DMS153 (cell line): ENCODE measurements at places on chromosomes 11 and 22.

DNA sequence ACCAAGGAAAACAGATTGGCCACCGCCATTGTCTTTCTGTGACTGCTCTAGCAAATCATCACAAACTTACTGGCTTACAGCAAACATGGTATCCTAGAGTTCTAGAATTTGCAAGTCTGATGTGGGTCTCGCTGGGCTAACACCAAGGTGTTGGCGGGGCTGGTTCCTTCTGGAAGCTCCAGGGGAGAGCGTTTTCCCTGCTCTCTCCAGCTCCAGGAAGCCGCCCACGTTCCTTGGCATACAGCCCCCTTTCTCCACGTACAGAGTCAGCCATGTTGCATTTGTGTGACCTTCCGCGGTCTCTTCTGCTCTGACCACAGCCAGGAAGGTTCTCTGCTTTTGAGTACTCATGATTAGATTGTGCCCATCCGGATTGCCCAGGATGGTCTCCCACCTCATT lies 27.5 kb downstream of the TBC1D22A start:
- DNase-seq, result no peak

DNA sequence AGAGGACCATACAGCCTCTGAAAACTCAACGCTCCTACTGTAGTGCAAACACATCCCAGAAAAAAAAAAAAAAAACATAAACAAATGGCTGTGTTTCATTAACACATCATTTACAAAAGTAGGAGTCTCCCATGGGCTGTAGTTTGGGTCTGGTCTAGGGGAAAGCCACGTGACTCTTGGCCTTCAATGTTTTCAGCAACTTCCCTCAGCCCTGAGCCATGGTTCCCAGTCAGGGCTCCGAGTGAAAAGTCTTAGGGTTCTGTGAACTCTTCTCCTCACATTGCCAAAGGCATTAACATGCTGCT lies 58.5 kb downstream of the CSNK2A3 start:
- no peak for DNase-seq

DNA sequence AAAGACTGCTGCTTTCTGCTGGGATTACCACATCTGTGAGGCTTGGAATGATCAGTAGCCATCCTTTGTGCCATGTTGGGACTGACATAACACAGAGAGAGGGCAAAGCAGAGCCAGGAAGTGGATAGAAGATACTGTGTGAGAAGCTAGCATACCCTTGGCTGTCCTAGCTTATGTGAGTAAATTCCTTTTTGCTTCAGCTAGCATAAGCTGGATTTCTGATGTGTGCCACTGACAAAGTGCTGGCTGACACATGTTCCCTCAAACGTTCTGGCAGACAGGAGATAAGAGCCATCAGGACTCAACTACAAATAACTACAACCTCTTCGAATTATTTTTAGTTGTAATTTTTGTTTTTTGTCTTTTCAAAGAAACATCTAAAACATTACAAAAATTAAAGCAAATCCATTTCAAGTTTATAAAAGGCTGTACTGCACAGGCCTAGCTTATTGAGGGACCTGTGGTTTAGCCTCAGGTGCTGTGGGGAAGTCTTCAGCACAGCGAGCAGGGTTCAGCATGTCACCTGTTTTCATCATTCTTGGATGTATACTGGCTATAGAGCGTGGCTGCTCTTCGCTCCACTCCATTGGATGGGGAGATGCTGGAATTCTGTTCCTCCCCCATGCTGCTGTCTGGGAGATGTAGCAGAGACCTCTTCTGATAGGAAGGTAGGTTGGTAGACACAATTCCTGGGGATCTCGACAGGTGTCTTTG lies 120.9 kb downstream of the SWAP70 start:
- DNase-seq, result no peak

DNA sequence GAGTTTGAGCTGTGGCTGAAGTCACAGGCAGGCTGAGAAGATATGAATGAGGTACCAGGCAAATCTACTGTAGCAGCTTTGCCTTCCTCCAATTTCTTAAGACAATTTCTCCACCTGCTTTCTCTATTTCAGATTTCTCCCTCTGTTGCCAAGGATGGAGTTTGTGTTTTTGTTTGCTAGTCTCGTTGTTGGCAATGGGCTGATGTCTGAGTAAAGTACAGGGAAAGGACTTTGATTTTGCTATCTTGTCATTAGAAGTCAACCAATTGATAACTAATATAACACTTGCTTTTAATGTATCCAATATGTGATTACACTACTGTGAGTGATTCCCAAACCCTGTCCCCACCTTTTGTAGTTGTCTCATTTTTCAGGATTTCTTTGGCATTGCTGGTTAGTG lies 40.1 kb upstream of the RRAS2 start:
- no peak for DNase-seq

DNA sequence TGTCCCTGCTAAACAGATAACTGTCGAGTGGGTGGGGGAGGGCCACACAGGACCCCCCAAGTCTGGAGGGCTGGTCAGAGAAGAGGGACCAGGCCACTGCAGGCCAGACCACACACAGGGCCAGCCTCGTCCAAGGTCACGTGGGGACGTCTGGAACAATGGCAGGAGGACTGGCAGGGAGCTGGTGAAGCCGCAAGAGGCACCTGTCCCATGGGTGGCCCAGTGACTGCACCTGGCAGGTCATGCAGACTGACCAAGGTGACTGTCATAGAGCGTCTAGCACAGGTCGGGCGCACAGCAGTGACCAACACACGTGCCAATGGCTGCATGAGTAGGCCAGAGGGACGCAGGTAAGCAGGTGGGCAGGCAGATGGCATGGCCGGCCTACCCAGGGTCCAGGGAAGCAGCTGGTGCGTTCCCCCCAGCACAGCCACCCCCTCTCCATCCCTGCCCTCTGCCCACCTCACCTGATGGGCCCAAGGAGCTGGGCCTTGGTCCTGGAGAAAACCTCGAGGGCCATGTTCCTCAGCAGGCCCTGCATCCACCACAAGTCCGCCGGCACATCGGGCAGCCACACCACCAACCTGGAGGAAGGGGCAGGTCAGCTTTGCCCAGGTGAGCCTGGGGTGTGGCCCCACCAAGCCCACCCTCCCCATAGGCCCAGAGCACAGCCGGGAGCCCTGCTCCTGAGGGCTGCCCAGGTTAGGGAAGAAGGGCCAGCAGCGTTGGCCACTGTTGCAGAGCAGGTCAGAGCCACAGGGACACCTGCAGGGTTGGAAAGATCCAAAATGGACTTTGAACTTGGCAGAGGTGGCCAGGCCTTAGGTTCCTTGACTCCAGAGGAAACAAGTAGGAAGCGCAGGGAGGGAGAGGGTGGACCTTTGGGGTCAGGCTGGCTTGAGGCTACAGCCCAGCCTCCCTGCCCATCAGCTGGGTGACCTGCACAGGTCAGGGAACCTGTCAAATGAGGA lies 10.4 kb downstream of the PNPLA5 start:
- no peak for DNase-seq

DNA sequence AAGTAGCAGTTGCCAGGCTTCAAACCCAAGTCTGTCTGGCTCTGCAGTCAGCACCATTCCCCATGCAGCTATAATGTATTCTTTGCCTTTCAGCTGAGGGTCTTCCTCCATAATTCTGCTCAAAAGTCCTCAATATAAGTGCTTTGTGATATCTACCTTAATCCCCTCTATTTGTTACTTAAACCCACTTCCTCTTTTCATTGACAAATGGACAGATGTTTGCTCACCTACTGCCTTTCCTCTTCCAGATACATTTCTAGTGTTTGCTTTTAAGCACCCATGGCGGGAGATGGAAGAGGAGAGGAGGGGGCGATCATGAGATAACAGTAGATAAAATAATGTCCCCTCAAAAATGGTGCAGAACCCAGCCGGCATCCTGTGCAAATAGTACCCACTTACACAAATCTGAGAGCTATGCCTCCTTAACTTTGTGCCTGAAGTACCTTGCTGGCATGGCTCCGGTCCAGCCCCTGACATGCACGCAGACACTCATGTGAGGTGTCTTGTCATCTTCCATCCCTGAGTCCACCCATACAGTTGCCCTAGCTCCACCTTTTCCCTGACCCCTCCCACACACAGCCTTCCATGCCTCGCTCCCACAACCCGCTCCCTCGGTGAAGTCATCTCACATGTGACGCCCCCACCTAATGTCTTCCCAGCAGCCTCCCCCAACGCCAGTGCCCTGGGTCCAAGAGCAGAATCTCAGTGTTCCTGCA lies 109.6 kb downstream of the TRIM29 start:
- peak; percentile 24 for DNase-seq

- peak; percentile 5 for DNase-seq
These were observed 17.5 kb downstream of the RELT start for GRCh38 chr11:73393479-73394415.

DNA sequence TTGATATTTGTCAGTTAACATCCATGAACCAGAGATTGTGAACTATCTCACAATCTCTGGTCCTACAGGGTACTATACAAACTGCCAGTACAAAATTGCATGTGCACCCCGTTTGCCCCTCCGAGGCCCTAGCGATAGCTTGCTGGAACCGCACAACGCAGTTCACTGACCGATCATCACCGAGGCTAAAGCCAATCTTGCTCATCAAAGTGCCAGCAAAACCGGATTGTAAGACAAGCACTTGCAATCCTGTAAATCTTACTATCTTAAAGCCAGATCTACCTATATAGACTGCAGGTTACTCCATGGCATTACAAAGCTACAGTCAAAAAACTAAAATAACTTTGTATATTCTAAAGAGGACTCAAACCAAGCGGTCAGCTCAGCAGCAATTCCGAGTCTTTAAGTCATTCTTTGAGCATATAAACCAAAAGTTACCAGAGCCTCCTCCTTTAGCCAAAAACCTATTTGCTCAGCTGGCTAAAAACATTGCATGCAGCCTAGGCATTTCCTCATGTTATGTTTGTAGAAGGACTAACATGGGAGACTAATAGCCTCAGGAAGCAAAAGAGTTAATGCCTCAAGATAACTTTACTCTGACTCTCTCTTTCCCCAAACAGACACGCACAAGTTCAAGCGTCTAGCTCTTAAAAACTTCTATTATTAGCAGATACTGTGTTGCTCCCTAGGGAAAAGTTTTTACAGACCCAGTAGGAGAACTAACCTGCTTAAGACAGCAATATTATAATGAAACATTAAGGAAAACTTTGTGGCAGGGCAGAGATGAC lies 30.7 kb upstream of the CPT1A start:
- no peak for DNase-seq

- peak; percentile 47 for DNase-seq
These were observed 13.6 kb upstream of the LGR4 start for GRCh38 chr11:27485930-27486773.

DNA sequence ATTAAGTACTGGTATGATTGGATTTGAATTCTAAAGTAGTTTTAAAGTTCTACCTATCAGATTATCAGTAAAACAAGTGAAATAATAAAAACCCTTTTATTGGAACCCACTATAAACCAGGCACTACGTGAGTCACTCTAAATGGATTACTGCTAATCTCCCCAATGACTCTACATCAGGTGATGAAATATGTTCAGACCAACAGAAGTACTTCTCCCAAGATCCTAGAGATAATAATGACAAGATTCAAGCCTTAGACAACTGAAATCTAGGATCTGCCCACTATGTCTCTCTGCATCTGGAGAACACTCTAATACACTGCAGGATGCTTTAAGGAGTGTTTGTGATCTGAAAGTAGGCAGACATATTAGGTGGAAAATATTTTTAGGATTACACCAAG lies 652.1 kb upstream of the CHORDC1 start:
- DNase-seq, result no peak

DNA sequence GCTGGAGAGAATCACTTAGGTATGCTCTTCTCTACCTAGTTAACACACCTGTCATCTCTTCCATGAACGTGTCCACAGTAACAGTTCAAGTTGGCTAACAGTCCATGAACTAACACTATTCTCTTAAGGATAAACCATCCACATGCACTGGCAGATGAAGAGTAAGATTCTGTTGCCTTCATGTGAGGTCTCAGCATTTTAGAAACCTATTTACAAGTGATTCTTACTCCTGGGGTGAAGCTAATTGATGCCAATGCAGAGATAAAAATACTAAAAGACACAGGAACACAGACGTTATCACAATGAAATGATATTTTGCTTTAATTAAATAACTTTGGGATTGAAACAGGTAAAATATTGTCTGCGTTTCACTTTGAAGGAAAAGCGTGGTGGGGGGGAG lies 1.3 kb downstream of the LRRC4C start:
- DNase-seq, result no peak

DNA sequence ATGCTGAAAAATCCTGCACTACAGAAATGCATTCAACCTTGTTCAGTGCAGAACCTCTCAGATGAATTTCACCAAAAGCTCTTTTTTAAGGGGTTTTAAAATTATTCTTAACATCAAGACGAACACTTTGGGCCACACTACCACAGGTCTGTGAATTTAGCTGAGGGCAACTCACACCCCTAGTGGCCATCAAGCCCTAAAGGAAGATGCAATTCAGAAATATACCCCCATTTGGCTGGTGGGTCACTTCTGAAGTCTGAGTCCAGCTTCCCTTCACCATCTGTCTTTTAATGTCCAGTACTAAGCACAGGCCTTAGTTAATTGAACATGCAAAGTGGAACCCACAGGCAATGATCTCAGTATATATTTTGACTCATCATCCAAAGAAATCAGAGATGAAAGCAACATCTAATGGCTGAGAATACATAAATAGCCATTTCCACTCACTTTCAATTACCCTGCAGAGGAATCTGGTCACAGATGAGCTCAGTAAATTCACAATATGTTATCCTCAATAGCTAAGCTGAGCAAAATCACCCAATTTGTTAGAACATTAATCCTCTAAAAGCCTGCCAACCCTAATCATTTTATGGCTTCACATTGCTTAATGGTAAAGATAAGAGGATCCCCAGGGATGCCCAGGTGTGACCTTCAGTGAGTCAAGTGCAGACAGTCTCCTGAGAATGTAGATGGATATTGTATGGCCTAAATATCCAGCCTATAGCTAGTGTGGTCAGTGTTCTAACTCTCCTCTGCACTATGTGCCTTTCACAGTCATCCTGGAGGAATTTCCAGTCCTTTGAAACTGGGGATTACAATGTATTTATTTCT lies 50.3 kb downstream of the FAM76B start:
- DNase-seq, result no peak
